ENCODE measurements at places on chromosomes 5 and 9.

DNA sequence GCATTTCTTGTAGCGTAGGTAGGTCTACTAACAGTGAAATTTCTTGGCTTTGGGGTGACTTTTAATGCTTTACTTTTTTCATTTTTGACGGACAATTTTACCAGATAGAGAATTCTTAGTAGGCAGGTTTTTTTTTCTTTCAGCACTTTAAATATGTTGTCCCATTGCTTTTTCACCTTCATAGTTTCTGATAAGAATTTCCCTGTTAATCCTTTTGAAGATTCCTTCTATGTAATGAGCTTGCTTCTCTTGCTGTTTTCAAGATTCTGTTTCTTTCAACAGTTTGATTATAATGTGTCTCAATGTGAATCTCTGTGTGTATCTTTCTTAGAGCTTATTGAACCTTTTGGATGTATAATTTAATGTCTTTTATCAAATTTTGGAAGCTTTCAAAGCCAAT, 35.5 kb downstream of the PBX3 start:
- no peak for DNase-seq

DNA sequence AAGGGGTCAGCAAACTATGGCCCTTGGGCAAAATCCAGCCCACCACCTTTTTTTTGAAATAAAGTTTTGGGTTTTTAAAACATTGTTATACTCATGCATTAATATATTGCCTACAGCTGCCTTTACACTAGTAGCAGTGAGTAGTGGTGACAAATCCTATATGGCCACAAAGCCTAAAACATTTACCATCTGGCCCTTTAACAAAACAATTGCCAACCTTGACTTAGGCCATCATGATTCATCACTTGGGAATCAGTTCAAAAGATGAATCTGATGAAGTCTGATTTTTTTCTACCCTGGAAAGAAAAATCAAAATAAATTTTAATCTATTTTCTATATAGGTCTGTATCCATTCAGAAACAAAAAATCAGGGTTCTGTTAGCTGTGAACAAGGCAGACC, 484.9 kb downstream of the BNC2 start:
- no peak for DNase-seq

DNA sequence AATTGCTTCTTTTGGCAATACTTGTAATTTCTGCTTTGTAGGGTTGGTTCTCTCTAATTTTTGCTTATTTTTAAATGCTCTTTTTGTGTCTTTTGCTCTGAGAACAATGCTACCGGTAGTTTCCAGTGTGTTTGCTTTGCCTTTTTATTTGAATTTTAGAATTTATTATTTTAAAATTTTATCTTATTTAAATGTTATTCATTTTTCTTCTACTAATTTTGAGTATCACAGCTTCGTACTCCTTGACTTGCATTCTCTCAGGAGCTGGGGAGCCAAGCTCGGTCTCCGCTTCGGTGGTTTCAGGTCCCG, 45.9 kb downstream of the ANXA2R start:
- no peak for DNase-seq

DNA sequence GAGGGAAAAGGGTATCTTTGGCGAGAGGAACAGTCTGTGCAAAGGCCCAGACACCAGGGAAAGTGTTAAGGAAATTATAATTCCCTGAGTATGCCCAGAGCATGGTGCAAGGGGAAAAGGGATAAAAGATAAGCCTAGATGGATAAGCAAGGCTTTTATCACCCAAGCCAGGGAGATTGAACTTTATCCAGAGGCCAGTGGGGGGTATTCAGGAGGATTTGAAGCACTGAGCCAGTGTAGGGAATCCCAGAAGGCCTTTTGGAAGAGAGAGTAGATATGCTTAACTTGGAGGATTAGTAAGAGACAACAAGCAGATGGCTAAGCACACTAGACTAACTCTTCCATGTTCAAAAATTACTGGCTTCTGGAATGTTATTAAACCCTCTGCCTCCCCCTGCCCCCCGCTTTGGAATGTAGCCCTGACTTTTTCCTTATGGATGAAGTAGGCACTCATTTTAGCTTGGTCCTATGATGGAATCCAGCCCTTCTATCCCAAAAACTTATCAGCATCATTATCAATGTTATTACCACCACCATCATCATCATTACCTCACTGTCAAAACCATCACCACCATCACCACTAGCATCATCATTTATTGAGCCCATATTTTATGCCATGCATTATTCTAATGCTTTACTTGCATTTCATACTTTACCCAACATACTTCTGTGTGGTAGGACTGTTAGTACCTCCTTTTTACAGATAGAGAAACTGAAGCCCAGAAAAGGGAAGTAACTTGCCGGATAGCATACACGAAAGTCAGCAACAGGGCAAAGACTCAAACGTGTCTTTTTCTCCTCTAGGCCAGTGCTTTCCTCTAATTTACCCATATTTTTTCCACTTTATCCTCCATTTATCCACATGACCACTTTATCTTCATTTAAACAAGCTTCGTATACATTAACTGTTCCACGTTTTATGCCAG, 237.0 kb downstream of the PAPPA start:
- no peak for DNase-seq

- DNase-seq: no peak
Measured at GRCh38 chr5:38940230-38940858, 94.5 kb downstream of the OSMR start.

DNA sequence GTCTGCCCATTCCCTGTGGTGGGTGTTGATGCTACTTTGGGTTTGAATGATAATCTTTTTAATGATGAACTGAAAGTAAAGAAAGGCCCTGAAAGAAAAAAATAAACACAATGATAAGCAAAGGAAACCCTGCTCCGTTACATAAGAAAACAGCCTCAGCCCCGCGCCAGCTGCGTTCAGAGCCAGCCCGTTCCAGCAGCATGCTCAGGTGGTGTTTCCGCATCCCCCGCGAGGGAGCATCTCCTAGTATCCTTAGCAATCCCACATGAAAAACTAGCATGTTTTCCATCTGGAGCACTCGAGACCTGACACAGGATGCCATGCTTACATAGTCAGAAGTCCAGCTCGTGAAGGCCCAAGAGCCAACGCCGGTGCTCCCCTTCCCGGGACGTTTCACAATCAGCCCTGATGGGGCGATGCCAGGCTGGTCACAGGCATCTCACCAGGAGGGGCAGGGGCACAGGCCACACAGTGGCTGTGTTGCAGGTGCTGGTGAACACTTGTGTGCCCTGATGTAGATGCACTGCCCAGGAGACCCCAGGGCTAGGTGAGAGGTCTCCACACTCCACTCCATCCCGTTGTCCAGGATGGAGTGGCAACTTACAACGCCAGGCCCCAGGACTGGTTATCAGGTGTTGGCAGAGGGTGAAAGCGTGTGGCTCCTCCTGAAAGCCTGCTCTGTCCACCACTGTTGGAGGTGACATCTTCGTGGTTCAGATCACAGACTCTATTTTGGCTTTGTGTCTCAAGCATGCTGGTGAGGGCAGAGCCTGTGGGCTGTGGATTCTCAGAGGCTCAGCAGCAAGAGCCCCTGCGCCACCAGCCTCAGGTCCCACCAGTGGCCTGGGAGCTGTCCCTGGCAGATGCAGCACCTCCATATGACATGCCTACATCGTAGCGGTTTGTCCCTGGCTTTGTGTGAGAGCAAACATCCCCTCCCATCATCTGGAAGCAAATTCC, 246.8 kb upstream of the IRX1 start:
- no peak for DNase-seq

GRCh38 chr9:19939734-19940278, 151.0 kb upstream of the SLC24A2 start:
- DNase-seq: no peak

DNA sequence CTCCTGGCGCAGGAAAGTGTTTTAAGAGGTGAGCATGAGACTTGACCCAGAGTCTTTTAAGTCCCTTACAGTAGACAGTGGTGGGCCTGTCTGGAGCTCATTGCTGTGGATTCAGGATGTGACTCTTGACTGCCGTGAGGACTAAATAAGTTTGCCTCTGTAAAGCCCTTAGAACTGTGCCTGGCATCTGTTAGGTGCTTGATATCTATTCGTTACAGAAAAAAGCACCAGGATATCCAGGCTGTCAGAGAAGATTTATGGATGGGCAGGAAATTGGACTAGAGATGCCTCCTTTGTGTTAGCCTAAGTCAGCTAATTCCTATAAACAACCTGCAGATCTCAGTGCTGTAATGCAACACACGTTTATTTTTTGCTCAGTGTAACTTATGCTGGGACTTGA, 12.6 kb downstream of the ERGIC1 start:
- DNase-seq: no peak

DNA sequence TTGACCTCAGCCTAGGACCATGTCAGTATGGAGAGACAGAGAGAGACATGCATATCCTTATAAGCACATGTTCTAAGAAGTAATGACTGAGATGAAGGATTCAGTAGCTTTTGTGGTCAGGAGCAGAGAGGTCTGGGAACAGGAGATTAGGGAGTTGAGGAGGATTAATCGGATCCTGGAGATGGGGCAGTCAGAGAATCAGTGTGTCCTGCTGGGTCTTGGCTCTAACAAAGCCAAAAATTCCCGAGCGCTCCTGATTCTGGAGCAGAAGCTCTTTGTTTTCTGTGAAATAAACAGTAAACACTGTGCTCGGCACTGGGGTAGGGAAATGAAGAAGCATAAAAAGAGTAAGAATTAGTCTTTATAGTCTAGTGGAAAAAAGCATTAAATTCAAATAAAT, 520.0 kb upstream of the CLINT1 start:
- DNase-seq: no peak

GRCh38 chr5:106940986-106941385, 729.8 kb downstream of the EFNA5 start:
- DNase-seq: no peak

GRCh38 chr5:135707302-135707701, 127.2 kb upstream of the SLC25A48 start:
- no peak for DNase-seq

- no peak for DNase-seq
Measured at GRCh38 chr9:100555471-100555870, 22.4 kb upstream of the CAVIN4 start.

GRCh38 chr9:26112724-26113123, 434.5 kb upstream of the TUSC1 start:
- no peak for DNase-seq

- DNase-seq: no peak
Measured at GRCh38 chr5:32507738-32508434, 63.3 kb upstream of the ZFR start.

DNA sequence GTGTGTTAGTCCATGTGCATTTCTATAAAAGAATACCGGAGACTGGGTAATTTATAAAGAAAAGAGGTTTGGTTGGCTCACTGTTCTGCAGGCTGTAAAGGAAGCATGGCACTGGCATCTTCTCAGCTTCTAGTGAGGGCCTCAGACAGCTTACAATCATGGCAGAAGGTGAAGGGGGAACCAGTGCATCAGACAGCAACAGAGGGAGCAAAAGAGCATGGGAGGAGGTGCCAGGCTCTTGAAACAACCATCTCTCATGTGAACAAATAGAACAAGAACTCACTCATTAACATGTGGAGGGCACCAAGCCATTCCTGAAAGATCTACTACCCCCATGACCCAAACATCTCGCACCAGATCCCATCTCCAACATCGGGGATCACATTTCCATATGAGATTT, 89.2 kb upstream of the IL33 start:
- no peak for DNase-seq

- no peak for DNase-seq
Measured at GRCh38 chr5:157602505-157602904, 26.9 kb upstream of the ADAM19 start.

DNA sequence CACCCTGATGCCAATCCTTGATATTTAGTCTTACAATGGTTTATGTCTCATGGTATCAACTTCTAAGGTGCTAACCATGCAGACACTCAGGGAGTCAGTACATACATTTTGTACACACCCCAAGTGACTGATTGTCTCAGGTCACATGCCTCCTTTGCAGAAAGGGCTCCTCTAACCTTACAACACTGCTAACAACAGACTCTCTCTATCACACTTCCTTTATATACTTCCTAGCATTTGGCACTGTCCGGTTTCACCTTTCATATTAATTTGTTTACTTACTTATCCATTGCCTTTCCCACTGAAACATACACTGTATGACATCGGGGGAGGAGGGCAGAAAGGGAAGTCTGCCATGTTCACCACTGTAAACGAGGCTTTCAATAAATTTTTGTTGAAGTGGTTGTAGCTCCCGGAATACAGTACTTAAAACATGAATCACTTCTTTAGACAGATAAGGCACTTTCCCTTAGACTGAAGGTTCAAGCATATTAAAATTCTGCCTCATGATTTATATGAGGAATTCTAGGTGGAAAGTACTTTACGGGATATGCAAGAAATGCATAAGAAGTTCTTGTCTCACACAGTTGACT, 20.6 kb downstream of the EMB start:
- DNase-seq: no peak

DNA sequence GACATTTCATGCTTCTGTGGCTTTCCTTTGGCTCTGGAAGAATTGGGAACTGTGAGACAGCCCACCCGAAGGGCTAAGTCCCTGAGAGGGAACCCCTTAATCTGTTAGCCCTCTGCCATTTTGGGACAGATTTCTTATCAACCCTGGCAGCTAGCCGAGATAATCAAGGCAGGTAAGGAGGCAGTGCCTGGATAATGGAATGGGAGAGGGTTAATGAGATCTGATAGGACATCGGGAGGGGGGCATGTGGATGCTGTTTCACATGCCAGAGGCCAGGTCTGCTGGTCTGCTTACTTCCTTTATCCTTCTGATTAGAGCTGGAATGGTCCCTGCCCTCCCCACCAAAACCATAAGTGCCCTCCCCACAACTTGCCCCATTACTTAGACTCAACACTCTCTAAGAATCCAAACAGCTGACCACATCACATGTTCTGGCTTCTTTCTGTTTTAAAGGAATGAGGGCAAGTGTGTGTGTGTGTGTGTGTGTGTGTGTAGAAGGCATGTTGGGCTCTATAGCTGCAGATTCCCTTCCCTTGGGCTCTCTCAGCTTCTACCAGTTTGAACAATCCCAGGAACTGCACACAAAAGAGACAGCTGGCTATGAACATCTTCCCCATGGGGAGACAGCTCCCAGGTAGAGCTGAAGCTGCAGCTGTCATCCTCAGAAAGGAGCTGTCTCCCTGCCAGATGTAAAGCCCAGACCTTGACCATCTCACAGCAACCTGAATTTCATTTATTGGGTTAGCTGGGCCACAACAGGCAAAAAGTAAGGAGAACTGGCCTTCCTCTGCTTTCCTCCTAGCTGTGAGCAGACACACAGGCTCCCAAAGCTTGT, 221.3 kb downstream of the PIK3R1 start:
- DNase-seq: no peak

Measured in HuH-7 (cell line).